ENCODE measurements at places on chromosomes 6 and 20.

DNA sequence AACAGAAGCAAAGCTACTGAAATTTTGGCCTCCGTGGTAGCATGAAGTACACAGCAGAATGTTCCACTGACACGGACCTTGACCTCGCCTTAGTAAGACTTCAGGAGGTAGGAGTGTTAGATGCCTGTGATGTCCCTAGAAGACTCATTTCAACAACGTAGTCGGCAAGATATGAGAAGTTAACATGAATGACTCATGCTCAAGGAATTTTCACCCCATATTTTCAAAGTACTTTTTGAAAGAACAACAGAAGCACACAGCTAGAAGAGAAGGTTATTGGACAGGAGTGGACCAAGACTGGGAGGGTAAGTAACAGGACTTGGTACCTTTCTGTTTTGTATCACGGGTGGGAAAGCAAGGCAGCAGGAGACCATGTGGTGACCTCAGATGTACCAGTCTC is 78.0 kb downstream of the DZANK1 start:
- no peak for DNase-seq

GRCh38 chr6:9240861-9241260 is 805.5 kb upstream of the SLC35B3 start:
- DNase-seq = no peak

- no peak for DNase-seq
Observed at GRCh38 chr6:38209371-38210260, 390.1 kb downstream of the ZFAND3 start.

DNA sequence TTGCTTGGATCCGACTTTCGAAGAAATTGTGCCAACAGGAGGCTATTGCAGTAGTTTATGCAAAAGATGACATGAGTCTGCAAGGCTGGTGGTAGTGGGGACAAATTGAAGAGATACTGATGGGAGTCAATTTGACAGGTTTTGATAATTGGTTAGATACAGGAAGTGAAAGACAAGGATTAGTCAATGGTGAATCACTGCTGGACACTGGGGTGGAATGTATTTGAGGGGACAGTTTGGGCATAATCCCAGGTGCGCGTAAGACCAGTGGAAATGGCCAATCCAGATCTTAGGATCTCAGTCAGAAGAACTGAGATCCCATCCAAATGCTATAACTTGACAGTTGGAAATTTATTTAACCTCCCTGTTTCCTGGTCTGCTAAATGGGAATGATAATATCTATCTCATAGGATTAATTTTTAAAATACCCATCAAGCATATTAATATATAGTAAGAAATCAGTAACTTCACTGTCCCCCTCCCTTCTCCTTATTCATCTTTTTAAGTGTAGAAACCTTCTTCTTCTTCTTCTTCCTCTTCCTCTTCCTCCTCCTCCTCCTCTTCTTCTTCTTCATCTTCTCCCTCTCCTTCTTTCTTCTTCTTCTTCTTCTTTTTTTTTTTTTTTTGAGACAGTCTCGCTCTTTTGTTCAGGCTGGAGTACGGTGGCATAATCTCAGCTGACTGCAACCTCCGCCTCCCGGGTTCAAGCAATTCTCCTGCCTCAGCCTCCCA is 30.9 kb upstream of the ERVFRD-1 start:
- no peak for DNase-seq

DNA sequence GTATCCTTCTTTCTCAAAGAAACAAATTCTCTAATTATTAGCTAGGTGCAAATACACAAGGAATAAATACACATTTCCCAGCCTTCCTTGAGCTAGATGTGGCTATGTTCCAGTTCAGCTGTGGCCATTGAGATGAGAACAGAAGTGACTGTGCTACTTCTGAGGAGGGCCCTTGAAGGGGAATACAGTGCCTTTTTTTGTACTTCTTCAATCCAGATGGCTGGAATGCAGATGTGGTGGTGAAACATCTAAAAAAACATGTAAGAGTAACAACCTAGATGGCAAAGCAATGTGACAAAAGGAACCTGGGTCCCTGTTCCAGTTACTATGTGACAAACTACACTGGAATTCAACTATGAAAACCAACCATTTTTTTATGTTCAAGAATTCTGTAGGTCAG is 115.4 kb upstream of the DST start:
- DNase-seq = no peak

- DNase-seq = no peak
Observed at GRCh38 chr6:117174835-117175360, 90.5 kb upstream of the VGLL2 start.

DNA sequence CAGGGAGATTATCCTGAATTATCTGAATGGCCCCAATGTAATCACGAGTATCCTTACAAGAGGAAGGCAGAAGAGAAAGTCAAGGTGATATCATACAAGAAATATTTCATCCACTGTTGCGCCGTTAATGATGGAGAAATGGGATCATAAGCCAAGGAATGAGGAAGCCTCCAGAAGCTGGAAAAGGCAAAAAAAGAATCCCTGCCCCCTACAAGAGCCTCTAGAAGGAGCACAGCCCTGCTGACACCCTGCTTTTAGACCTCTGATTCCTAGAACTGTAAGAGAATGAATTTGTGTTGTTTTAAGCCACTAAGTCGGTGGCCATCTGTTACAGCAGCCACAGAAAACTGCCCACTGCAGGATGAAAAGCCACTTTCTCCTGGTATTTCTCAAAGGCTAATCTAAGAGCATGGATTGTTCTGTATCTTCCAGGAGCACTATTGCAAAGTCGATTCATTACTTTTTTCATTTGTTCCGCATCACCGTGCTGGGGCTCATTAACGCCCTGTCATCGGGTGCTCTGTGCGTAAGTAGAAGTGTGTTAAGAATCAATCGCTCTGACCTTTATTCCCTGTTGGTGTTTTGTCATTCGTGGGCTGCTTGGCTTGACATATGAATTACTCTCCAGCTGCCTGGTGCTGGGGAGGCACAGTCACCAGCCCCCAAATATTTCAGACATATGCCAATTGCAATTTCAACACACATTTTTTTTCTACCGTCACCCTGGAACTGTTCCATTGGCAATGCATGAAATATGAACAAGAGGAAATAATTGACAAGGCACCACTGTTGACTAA is 117.0 kb downstream of the PCSK2 start:
- DNase-seq = no peak

GRCh38 chr6:98711380-98711779 is 123.0 kb upstream of the POU3F2 start:
- no peak for DNase-seq

DNA sequence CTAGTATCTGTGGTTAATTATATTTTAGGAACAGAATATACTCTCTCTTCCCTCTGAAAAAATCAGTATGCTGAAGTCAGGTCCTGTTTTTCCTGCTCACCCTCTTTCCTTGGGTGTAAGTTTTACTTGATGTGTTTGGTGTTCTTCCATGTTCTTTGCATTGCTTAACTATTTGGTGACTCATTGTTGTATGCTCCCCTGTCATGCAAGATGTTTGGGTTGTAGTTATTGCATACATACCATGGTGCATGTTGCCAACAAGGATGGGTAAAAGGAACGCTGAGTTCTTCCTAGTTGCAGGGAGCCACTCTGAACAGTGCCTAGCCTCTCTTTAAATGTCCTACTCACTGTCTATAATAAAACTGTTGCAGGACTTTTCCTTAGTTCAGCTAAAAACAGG is 207.9 kb upstream of the LAMP5 start:
- DNase-seq = no peak

DNA sequence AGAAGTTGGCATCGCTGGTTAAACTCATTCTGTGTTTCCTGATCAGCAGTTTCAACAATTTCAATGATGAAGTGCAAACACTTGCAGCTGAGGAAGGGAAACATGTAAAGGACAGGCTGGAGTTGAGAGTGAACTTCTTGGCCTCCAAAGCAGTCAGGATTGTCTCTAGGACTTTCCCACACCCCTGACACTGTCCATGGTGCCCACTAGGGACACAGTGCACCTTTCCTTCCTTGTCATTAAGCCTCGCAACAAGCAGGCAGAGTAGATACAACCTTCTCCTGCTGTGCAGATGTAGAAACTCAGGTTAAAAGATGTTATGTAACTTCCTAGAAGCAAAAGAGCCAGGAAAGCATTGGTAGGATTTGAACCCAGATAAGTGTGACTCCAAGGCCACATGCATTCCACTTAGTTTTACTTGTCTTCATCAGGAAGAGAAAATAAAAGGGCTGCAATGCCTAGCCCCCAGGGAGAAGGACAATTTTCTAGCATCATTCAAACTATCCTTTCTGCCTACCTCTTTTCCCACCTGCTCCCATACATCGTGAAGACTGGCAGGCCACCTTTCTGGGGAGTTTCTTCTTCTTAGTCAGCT is 39.2 kb upstream of the IL17A start:
- DNase-seq = no peak

All from NCI-H1417 treated with DMSO at 0.1 percent for 48 hours (cell line).